ENCODE measurements at places on chromosomes 7 and 10.

- no peak for DNase-seq
- no peak overlapping the region for H3K27ac ChIP-seq
- no peaks in the 10 kb centered on the region for H3K27me3 ChIP-seq
- no peaks in the 10 kb centered on the region for H3K4me1 ChIP-seq
- no peaks in the 10 kb centered on the region for H3K36me3 ChIP-seq
- H3K4me3 ChIP-seq: no peak overlapping the region
Measured at GRCh38 chr10:116780691-116781205, 38.4 kb upstream of the HSPA12A start.

GRCh38 chr10:68871105-68871711, 29.9 kb upstream of the DDX50 start:
- no peaks in the 10 kb centered on the region for H3K27me3 ChIP-seq
- peaks cover 6% of the 10 kb centered on the region for H3K4me1 ChIP-seq
- H3K4me3 ChIP-seq: no peak overlapping the region
- peak overlapping the region; percentile 73 for H3K27ac ChIP-seq

- H3K4me3 ChIP-seq: no peak overlapping the region
- H3K36me3 ChIP-seq: no peaks in the 10 kb centered on the region
- DNase-seq: no peak
- H3K27me3 ChIP-seq: no peaks in the 10 kb centered on the region
Measured at GRCh38 chr10:86979296-86979818, 11.1 kb downstream of the ADIRF start.

DNA sequence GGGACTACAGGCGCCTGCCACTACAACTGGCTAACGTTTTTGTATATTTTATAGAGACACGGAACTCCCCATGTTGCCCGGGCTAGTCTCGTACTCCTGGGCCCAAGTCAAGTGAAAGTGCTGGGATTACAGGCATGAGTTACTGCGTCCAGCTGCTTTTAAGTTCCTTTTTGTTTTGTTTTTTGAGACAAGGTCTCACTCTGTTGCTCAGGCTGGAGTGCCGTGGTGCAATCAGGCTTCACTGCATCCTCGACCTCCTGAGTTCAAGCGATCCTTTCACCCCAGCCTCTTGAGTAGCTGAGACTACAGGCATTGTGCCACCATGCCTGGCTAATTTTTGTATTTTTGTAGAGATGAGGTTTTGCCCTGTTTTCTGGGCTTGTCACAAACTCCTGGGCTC, 155.0 kb downstream of the GALNT17 start:
- H3K4me3 ChIP-seq: no peak overlapping the region
- H3K36me3 ChIP-seq: no peaks in the 10 kb centered on the region
- H3K4me1 ChIP-seq: peaks cover 33% of the 10 kb centered on the region
- H3K27ac ChIP-seq: peak overlapping the region; percentile 66

DNA sequence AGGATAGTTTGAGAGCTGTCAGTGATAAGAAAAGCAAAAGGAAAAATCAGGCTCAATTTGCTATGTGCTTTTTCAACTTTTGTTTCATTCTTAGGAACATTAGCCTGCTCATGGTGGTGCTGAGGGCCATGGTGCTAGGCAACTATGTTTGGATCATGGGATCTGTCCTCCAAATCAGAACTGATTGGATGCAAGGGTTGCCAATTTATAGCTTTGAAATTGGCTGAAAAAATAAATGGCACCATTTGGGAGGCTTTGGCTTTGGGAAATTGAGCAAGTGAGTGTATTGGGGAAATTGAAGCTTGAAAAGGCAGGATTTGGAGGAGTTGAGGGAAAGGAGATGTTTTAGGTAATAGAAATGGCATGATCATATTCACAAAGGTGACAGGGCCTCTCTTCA, 103.8 kb downstream of the CYP26A1 start:
- H3K4me3 ChIP-seq: no peak overlapping the region
- DNase-seq: no peak
- H3K36me3 ChIP-seq: no peaks in the 10 kb centered on the region
- no peaks in the 10 kb centered on the region for H3K4me1 ChIP-seq
- no peaks in the 10 kb centered on the region for H3K27me3 ChIP-seq
- H3K27ac ChIP-seq: no peak overlapping the region

DNA sequence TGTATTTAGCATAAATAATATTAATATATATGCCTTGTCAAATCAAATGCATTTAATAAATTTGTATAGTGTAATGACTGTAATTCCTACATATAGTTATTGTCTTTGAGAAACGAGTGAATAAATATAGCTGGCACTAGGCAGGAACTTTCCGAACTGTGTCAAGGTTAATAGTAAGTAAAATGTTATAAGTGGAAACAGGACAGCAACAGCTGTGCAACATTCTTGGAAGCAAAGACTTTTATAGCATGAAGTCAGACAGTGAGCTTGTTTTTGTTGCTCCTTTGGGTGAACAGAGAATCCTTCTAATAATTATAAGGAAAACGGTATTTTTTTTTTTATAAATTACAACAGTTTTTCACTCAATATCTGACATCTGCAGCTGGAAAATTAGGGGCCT, 14.0 kb upstream of the EXOC6 start:
- no peaks in the 10 kb centered on the region for H3K36me3 ChIP-seq
- H3K4me3 ChIP-seq: no peak overlapping the region
- peak; percentile 19 for DNase-seq

- no peaks in the 10 kb centered on the region for H3K27me3 ChIP-seq
- no peaks in the 10 kb centered on the region for H3K4me1 ChIP-seq
- H3K27ac ChIP-seq: no peak overlapping the region
Measured at GRCh38 chr10:71940752-71941151, 23.4 kb upstream of the CHST3 start.

GRCh38 chr10:76509446-76509845, 1078.0 kb downstream of the LRMDA start:
- no peaks in the 10 kb centered on the region for H3K36me3 ChIP-seq
- H3K4me1 ChIP-seq: no peaks in the 10 kb centered on the region
- DNase-seq: no peak

- H3K4me1 ChIP-seq: peaks cover 27% of the 10 kb centered on the region
- peak overlapping the region; percentile 72 for H3K27ac ChIP-seq
- DNase-seq: peak; percentile 83
- no peaks in the 10 kb centered on the region for H3K27me3 ChIP-seq
Measured at GRCh38 chr10:123807444-123808035, 84.1 kb downstream of the CPXM2 start.

DNA sequence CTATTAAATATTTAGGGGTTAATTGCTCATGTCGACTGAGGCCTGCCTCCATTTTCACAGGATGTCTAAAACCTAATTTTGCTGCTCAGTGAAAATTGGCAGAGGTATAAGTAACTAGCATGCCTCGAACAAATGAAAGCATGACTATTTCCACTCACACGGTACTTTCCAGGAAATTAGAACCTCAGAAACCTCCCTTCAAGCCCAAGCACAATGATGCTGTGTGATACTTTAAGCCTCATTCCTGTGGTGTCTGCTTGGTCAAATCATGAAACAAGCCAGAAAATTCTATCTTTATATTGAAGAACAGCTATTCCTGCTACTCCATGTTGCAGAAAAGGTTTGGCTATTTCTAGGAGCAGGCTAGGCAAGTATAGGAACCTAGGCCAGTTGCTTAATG, 203.0 kb downstream of the SORCS3 start:
- H3K4me1 ChIP-seq: no peaks in the 10 kb centered on the region
- H3K27me3 ChIP-seq: no peaks in the 10 kb centered on the region
- DNase-seq: no peak
- no peaks in the 10 kb centered on the region for H3K36me3 ChIP-seq
- no peak overlapping the region for H3K27ac ChIP-seq

- no peak overlapping the region for H3K4me3 ChIP-seq
- H3K27ac ChIP-seq: no peak overlapping the region
- H3K4me1 ChIP-seq: peaks cover 6% of the 10 kb centered on the region
Measured at GRCh38 chr7:44400033-44400511, 74.7 kb upstream of the CAMK2B start.

DNA sequence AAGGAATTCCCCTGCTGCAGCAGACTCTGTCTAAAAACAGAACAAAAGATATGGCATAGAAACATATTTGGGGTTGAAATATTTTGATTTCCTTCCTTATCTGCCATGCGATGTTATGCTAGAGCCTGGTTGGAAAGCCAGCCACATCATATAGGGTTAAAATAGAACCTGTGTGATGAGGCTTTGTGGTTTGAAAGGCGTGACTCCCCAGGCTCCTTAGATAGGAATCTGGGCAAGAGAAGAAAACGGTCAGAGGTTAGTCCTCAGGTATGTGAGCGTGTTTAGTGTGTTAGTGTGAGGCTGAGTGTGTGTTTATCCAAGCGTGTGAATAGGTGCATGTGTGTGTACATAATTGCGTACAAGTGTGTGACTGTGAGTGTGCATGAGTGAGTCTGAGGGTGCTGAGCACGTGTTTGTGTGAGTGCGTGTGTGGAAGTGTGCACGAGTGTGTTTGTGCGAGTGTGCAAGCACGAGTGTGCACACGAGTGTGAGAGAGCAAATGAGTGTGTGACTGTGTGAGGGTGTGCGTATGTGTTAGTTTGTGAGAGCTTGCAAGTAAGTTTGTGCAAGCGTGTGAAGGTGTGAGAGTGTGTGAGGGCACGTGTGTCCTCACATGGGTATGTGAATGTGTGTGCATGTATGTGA, 79.9 kb downstream of the COL26A1 start:
- no peaks in the 10 kb centered on the region for H3K4me1 ChIP-seq
- H3K4me3 ChIP-seq: no peak overlapping the region
- no peaks in the 10 kb centered on the region for H3K36me3 ChIP-seq
- no peaks in the 10 kb centered on the region for H3K27me3 ChIP-seq
- no peak overlapping the region for H3K27ac ChIP-seq

GRCh38 chr7:118648002-118648401, 423.5 kb downstream of the ANKRD7 start:
- no peak overlapping the region for H3K27ac ChIP-seq
- no peaks in the 10 kb centered on the region for H3K4me1 ChIP-seq
- no peak for DNase-seq
- H3K27me3 ChIP-seq: no peaks in the 10 kb centered on the region
- H3K36me3 ChIP-seq: no peaks in the 10 kb centered on the region

DNA sequence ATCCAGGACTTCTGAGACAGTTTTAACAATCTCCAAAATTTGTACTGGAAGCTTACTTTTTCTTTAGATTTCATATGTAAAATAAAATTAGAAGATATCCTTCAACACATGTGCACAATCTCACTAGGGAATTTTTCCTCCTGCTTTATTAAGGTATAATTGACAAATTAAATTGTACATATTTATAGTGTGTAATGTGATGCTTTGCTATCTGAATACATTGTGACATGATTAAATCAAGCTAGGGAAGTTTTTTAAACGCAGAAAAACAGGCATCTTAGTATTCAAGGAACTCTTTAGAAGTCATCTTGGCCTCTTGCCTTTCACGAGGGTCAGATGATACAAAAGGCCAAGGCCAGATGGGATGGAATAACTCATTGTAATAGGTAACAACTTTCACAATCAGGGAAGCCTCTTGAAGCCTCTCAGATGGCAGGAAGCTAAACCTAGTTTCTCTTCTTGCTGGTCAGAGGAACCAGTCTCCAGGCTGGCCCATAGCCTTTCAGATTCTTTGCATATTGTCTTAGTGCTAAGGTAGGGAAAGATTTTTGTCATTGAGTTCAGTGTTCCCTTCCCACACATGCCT, 78.7 kb downstream of the RHOBTB1 start:
- H3K4me1 ChIP-seq: no peaks in the 10 kb centered on the region
- H3K36me3 ChIP-seq: peaks cover 10% of the 10 kb centered on the region

- no peaks in the 10 kb centered on the region for H3K36me3 ChIP-seq
- no peaks in the 10 kb centered on the region for H3K27me3 ChIP-seq
- DNase-seq: no peak
- peaks cover 3% of the 10 kb centered on the region for H3K4me1 ChIP-seq
- no peak overlapping the region for H3K4me3 ChIP-seq
- no peak overlapping the region for H3K27ac ChIP-seq
Measured at GRCh38 chr7:78479348-78479747, 680.8 kb downstream of the PHTF2 start.

- no peak overlapping the region for H3K4me3 ChIP-seq
- no peaks in the 10 kb centered on the region for H3K36me3 ChIP-seq
- H3K4me1 ChIP-seq: no peaks in the 10 kb centered on the region
- H3K27me3 ChIP-seq: no peaks in the 10 kb centered on the region
- H3K27ac ChIP-seq: no peak overlapping the region
Measured at GRCh38 chr7:158324397-158325360, 262.9 kb downstream of the PTPRN2 start.

GRCh38 chr10:60397792-60398191, 8.1 kb upstream of the ANK3 start:
- H3K4me1 ChIP-seq: peaks cover 6% of the 10 kb centered on the region
- no peaks in the 10 kb centered on the region for H3K27me3 ChIP-seq
- H3K27ac ChIP-seq: no peak overlapping the region
- H3K36me3 ChIP-seq: no peaks in the 10 kb centered on the region

DNA sequence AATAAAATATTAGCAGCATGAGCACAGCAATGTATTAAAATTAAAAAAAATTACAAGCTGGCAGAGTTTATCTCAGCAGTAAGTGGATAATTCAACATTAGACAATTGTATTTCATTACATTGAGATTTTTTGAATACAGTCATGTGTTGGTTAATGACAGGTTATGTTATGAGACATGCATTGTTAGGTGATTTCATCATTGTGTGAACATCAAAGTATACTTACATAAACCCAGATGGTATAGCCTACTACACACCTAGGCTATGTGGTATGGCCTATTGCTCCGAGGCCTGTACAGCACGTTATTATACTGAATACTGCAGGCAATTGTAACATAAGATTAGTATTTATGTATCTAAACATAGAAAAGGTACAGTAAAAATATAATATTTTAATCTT, 29.7 kb downstream of the CCDC6 start:
- H3K4me1 ChIP-seq: peaks cover 78% of the 10 kb centered on the region
- no peak overlapping the region for H3K4me3 ChIP-seq
- no peak overlapping the region for H3K27ac ChIP-seq
- H3K27me3 ChIP-seq: no peaks in the 10 kb centered on the region

DNA sequence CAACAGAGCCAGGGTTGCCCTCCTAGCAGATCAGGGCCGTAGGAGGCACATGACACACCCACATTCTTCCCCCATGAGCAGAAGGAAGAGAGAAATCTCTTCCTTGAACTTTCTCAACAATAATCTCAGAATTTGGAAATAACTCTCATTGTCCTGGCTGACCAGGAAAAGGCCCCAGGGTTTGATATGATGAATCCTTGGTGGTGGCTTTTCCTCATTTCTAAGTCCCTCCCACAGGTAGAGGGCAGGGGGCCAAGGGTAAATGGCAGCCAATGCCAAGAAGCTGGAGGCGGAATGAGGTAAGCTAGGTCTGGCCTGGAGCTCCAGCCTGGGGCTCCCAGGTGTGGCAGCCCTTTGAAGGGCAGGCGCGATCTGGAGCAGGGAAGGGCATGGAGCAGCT, 67.8 kb downstream of the GRB10 start:
- no peak overlapping the region for H3K27ac ChIP-seq
- no peak overlapping the region for H3K4me3 ChIP-seq
- DNase-seq: no peak
- no peaks in the 10 kb centered on the region for H3K36me3 ChIP-seq

GRCh38 chr7:118000480-118001202, 127.4 kb upstream of the CTTNBP2 start:
- no peaks in the 10 kb centered on the region for H3K36me3 ChIP-seq
- H3K27ac ChIP-seq: no peak overlapping the region
- H3K4me1 ChIP-seq: no peaks in the 10 kb centered on the region

GRCh38 chr7:44072364-44073231, 7.2 kb upstream of the PGAM2 start:
- peak; percentile 96 for DNase-seq
- H3K27me3 ChIP-seq: no peaks in the 10 kb centered on the region
- no peak overlapping the region for H3K4me3 ChIP-seq
- peak overlapping the region; percentile 78 for H3K27ac ChIP-seq
- peaks cover 50% of the 10 kb centered on the region for H3K36me3 ChIP-seq

Data from esophagus muscularis mucosa (tissue), 4 donors.